ENCODE measurements at places on chromosomes 2 and 18. TPM values are rescaled to one million over a fixed set of nuclear protein-coding genes. Genes with fewer than 3 reads are reported as not detected.

The TEX44 gene
- polyA plus RNA-seq: not detected

The TNFRSF11A gene
- 21.7 TPM for polyA plus RNA-seq

The RAD51AP2 gene
- polyA plus RNA-seq: 0.06 TPM

The FBXO48 gene
- 2.5 TPM for polyA plus RNA-seq

The GNAL gene
- polyA plus RNA-seq: 4.4 TPM

The TTC32 gene
- polyA plus RNA-seq: 24.0 TPM

The VWC2L gene
- polyA plus RNA-seq: 0.03 TPM

The ADD2 gene
- polyA plus RNA-seq: 4.0 TPM

The GCG gene
- 83.8 TPM for polyA plus RNA-seq

The BARD1 gene
- polyA plus RNA-seq: 8.6 TPM

The PCGF1 gene
- 25.5 TPM for polyA plus RNA-seq

The ZNF892 gene
- 1.6 TPM for polyA plus RNA-seq

The SKA1 gene
- polyA plus RNA-seq: 4.3 TPM

The SNX17 gene
- 68.0 TPM for polyA plus RNA-seq

The EFHD1 gene
- 1.7 TPM for polyA plus RNA-seq

The DNAH7 gene
- polyA plus RNA-seq: 1.5 TPM

The FZD7 gene
- 24.1 TPM for polyA plus RNA-seq

The DAW1 gene
- 0.79 TPM for polyA plus RNA-seq

The GALNT3 gene
- 68.2 TPM for polyA plus RNA-seq

The ASPRV1 gene
- 1.5 TPM for polyA plus RNA-seq

Data from large intestine (tissue), 12 donors.